ENCODE measurements at places on chromosomes 2 and 18.

DNA sequence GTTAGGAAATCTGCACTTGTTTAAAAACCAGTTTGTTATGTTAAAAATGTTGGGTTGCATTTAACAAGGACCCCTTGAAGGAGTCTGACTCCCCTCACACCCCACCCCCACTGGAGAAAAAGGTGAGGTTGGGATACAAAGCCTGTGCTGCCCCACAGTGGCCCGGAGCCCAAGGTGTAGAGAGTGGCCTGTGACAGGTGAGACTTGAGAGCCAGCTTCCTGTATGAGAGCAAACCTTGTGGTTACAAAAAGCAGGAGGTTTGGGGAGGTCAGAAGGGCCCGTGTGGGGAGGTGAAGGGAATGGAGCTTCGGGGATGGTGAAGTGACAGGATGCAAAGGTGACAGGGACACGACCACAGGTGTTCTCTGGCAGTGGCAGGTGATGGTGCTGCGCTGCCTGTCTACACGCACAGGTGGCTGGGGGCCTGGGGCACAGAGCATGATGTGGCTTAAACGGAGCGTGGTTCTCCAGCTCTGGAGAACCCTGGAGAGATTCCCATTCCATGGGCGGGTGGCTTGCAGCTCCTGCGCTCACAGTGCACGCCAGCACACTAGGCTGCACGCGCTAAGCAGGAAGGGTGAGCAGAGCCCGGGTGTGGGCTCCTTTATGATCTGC is 29.0 kb downstream of the IMPA2 start:
- DNase-seq: no peak

DNA sequence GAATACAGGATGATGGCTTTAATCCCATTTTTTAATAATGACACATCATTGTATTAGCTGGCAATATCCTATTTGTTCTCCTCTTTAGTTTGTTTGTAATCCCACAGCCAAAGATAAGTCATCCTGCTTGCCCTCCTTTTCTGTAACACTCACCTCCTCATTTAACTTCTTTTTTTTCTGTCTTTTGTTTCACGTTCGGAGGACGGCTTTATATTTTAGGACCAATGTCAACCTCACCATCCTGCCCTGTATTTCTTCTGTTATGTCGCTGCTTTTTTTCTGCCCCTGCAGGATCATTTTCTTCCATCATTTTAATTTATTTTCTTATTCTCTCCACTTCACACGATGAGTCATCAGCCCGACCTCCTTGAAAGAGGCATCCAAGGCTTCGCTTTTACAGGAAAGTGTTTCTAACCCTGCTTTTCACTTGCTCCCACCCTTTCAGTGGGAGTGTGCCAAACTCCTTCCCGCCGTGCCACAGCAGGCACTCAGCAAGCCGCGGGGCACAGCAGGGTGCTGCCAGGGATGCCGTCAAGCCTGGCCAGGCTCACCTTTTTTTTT is 11.4 kb downstream of the RAB31 start:
- DNase-seq: peak; percentile 81

GRCh38 chr18:36379435-36379984 is 82.0 kb downstream of the FHOD3 start:
- no peak for DNase-seq

- DNase-seq: no peak
Observed at GRCh38 chr2:6810961-6811360, 54.7 kb downstream of the CMPK2 start.

- DNase-seq: no peak
Observed at GRCh38 chr2:74554820-74555531, 456 bp downstream of the DOK1 start.

DNA sequence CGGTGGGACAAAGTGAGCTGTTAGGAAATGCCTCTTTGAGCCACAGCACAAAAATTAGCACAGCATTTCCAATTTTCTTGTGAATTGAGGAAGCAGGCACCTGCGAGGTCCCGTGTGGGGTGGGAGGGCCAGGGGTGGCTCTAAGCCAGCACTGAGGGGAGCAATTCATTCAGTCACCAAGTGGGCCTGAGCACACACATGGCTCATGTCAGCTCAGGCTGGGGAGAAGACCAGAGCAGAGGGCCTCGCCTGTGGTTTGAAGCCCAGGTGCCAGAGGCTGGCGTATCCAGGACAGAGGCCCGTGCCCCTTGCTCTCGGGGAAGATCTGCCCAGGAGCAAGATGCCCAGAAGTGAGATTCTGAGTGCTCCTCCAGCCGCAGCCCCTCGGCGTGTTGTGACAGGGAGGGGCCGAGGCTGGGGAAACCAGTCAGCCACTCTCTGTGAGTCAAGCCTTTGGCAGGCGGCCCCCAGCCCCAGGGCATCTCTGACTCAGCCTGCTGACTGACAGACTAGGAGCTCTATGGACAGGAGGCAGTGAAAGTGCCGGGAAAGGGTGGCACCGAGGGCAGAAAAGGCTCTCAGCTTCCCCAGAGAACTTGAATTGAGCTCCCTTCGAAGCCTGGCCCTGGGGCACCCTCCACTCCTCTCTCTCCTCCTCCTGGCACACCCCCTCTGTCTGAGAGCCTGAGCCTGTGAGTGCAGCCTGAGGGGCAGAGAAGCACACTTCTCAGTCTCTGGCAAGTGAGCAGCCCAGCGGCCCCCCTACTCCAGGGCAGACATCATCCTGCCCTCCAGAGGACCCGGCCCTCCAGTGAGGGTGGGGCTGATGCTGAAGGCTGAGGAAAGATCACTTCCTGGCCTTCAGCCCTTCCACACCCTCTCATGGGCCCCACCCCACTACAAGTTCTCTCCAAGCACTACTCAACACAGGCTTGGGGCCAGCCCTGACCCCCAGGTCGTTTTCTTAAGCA is 32.3 kb downstream of the CYP26B1 start:
- DNase-seq: peak; percentile 9

- no peak for DNase-seq
Observed at GRCh38 chr2:28678944-28679343, 72.7 kb upstream of the PPP1CB start.

DNA sequence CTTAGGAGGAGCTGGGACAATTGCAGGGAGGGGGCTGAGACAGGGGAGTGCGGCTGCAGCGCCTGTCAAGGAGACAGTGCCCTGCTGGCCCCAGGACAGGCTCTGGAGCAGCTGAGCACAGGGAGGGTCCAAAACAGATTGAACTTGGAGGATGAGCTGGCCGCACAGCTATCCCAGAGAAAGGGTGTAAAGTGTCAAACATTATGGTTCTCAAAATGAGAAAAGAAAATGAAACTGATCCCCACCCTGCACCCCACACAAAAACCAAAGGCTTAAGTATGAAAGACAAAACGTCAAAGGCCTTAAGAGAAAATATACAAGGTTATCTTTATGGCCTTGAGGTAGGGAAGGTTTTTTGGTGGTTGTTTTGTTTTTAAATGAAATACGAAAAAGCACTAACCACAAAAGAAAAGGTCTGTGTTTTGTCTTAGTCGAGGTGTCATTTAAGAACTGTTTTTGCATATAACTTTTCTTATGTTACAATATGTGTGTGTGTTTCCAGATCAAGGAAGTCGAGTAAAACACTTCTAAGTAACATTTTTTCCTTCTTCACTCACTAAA is 111.8 kb downstream of the HDAC4 start:
- no peak for DNase-seq

GRCh38 chr2:152054593-152054992 is 44.3 kb downstream of the CACNB4 start:
- DNase-seq: no peak

GRCh38 chr18:24014986-24015638 is 558 bp downstream of the TTC39C start:
- DNase-seq: peak; percentile 82

DNA sequence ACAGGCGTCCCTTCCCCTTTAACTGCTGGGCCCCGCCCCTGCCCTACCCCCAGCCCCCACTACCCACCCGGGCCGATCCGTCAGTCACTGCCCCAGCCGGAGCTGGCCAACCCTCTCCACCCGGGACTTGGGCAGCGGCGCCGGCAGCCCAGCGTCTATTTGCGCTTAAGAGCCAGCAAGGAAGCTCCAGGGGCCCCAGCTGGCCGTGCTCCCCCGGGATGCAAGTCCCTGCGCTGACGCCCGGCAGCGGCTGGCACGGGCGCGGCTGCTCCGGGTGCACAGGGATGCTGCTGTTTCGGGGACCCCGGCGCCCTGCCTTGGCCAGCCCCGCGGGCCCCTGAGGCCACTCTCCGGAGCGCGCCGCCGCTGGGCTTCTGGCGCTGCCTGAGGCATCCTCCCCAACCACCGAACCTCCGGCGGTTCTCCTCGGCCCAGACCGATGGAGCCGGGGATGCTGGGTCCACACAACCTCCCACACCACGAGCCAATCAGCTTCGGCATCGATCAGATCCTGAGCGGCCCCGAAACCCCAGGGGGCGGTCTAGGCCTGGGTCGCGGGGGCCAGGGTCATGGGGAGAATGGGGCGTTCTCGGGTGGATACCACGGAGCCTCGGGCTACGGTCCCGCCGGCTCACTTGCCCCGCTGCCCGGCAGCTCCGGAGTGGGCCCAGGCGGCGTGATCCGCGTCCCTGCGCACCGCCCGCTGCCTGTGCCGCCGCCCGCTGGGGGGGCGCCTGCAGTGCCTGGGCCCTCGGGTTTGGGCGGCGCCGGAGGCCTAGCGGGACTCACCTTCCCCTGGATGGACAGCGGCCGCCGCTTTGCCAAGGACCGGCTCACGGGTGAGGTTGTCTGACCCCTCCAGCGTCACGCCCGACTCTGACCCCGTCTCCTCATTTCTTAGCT is at the start of gene TLX2:
Gene TLX2 (plus strand): TSS at position 83 of the 903 bp plus-strand sequence. CDS start 357 bp downstream, at position 440.
- peak; percentile 65 for DNase-seq

DNA sequence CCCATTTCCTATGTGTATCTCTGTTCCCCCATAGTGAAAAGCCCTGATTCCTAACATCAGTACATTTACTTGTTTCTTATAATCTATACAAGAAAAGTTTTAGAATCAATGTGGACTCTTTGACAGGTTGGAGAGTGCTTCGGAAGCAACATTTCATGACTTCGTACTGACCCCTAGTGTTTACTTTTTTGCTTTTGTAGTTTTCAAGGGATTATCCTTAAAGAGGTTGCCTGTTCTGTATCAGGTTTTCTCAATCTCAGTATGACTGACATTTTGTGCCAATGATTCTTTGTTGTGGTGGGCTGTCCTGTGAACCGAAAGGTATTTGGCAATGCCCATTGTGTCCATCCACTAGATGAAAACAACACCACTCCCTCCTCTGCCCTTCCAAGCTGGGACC is 43.3 kb upstream of the SERPINB2 start:
- peak; percentile 24 for DNase-seq

Data from NCI-H1417 (cell line).